ENCODE measurements at places on chromosomes 12 and 14.

DNA sequence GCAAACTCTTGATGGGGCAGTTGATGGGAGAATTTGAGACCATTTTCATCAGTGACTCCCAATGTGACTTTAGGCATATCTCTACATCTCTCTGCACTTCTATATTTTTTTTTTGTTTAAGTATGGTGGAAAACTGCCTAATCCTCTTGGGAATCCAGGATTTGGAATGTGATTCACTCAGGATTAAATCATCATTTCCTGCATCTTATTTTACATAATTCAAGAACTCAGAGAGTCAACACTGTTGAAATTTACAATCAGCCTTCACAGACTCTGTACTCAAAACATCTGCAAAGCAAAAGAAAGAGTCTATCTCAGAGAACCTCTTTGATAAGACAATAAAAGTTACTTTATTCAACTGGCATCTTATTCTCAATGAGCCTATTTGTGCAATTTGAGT is 260.7 kb upstream of the NOS1 start:
- DNase-seq = no peak

- DNase-seq = no peak
Observed at GRCh38 chr14:21016413-21017190, 8.3 kb downstream of the NDRG2 start.

GRCh38 chr14:42854061-42854460 is 1247.4 kb downstream of the LRFN5 start:
- no peak for DNase-seq

- DNase-seq = no peak
Observed at GRCh38 chr14:71320734-71321573, 413.7 kb downstream of the PCNX1 start.

DNA sequence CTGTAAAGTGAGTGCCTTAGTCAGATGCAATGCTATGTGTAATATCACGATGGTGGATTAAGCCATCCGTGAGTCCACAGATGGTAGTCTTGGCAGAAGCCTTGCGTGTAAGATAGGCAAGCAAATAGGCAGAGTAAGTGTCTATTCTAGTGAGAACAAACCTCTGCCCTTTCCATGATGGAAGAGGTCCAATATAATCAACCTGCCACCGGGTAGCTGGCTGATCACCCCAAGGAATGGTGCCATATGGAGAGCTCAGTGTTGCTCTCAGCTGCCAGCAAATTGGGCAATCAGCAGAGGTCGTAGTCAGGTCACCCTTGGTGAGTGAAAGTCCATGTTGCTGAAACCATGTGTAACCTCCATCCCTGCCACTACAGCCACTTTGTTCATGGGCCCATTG is 371.2 kb upstream of the LRFN5 start:
- DNase-seq = no peak

DNA sequence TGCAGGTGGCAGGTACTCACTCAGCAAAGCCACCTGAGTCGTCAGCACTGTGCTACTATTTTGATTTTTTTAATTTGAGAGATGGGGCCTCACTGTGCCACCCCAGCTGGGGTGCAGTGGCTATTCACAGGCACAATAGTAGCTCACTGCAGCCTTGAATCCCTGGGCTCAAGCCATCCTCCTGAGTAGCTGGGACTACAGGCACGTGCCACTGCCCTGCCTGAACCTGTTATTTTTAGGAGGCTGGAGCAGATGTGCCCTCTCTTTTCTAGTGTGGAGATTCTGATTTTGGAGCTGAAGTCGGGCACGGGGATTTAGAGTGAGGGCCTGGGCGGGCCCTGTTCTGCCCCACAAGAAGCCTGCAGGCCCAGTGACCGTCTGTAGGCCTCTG is 17.3 kb downstream of the SLC25A47 start:
- no peak for DNase-seq

GRCh38 chr12:124441443-124442194 is 125.8 kb downstream of the NCOR2 start:
- DNase-seq = peak; percentile 89

DNA sequence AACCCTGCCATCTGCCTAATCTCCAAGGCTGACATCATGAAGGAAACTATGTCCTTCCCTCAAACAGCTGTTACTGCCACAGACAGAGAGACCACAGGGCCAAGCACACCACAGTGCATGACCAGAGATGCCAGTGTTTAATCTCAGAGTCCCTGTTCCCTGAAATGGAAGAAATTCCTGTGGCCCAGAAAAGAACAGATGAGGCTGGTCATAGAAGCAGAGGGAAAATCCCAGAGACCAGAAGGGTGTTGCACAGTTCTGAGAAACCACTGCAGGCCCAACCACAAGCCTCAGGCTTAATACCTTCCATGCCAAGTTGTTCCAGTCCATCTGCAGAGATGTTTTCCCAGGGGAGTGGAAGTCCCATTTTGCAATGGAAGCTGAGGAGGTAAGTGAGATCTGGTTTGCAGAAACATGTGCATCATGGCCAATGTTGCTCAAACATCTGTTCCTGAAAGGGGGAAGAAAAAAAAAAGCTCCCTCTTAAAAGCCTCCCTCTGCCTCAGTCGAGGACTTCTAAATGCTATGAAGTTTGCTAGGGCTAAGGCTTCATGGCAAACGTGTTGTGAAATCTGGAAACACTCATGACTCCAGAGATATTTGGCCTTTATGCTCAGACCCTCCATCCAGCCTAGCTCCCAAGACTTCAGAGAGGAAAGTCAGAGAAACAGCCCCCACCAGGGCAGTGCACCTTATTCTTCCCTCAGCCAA is 98.6 kb downstream of the SCARB1 start:
- no peak for DNase-seq

- no peak for DNase-seq
Observed at GRCh38 chr14:32023540-32023939, 53.6 kb upstream of the ARHGAP5 start.

- DNase-seq = peak; percentile 29
Observed at GRCh38 chr14:81247271-81247766, 26.6 kb upstream of the GTF2A1 start.

GRCh38 chr14:52272375-52272774 is 4.9 kb downstream of the PTGDR start:
- no peak for DNase-seq

DNA sequence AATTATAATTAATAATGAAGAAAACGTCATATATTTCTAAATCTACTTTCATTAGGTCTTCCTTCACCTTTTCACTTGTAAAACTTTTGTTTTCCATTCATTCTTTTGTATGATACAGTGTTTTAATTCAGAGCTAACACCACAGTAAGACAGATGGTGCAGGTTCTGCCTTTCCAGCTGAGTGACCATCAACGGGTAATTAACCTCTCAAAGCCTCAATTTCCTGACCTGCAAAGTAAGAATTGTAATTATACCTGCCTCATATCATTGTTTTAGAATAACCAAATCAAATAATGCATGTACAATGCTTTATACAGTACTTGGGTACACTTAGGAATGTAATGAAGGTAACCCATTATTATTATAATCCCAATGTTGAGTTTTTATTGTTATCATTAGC is 157.6 kb downstream of the FOXA1 start:
- DNase-seq = no peak

DNA sequence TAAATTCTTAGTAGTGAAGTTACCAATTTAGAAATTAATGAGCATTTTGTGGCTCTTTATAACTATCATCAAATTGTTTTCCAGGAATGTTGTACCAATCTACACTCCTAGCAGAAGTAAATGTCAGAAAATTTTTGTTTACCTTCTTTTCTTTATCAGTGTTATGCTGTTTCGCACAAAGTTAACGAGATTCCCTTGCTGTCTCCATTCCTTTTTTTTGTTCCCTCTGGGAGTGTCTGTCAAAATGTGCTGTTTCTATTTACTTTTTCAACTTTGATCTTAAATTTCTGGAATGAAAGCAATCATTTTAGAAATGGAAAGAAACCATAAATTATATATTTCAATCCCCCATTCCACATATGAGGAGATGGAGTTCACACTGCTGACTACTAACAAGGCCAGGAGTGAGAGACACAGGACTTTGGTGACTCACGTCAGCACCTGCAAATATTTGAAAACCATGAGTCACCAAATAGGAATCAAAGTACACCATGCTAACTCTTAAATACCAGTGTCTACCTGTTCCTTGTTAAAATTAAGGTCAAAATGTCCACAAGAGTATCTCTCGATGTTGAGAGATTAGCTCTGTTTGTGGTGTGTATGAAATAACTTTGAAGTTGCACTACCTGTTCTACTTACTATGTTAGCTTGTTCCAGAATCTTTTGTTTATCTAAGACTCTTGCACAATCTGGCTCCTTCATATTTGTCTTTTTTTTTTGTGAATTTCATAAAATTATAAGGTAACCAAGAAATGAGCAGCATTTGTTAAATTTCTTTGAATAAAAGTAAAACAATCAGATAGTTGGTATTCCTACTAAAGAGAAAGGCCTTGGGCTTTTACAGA is 106.0 kb downstream of the RMST start:
- peak; percentile 57 for DNase-seq

Measured in PC-9 (cell line).